RPMI7951 (cell line): ENCODE measurements at places on chromosomes 7 and 10. TPM values are rescaled to one million over a fixed set of nuclear protein-coding genes. Genes with fewer than 3 reads are reported as not detected.
A peak's percentile ranks its signal among the peaks of the same experiment; 100 is the strongest.

DNA sequence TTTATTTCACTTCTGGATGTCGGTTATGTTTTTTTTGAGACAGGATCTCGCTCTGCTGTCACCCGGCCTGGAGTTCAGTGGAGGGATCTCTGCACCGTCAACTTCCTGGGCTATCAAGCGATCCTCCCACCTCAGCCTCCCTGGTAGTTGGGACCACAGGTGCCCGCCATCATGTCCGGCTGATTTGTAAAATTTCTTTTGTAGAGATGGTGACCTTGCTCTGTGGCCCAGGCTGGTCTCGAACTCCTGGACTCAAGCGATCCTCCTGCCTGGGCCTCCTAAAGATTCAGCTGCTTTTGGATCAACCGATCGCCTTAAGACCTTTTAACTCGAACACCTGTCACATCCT lies 606 bp upstream of the RABGEF1 start:
- DNase-seq, result no peak

- DNase-seq, result peak; percentile 93
Observed at GRCh38 chr7:46932676-46933424, 649.1 kb downstream of the TNS3 start.

DNA sequence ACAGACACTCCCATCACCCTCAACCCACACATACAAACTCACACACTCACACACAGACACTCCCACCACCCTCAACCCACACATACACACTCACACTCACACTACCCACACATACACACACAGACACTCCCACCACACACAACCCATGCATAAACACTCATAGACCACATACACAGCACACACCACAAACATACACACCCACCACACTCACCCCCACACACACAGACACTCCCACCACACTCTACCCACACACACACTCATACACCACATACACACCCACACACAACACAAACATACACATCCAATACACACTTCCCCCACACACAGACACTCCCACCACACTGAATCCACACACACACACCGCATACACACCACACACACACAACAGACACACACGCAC lies 521.2 kb downstream of the TCERG1L start:
- DNase-seq, result peak; percentile 2

DNA sequence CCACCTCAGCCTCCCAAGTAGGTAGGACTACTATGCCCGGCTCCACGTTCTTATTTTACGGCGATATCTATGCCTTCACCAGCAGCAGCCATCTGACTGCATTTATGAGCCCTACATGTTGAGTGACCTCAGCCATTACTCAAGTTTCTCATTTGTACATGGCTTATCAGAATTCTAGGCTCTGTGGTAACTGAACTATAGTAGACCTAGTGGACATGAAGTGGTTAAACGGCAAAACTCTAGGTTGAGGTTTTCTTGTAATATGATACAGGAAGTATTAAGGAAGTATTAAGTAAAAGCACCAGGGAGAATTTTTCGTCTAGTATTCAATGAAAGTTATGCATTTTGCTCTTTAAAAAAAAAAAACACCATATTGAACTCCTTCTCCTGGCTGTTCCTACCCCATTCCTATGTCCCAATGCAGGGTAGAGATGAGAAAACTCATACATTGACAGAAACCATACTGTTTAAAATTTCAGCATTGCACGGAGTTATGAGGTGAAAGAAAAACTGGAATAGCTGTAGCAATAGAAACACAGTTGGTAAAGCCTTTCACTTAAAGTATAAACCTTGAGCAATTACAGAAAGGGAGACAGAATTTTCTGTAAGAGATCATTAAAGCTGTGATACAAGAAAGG lies 39.8 kb upstream of the EPC1 start:
- peak; percentile 20 for DNase-seq

The TRIL gene
- total RNA-seq, result 6.4 and 7.1 TPM in 2 replicates

The WIPF3 gene
- not detected in 2 replicates for total RNA-seq

GRCh38 chr10:86419101-86419500 lies 52.5 kb upstream of the GRID1 start:
- DNase-seq, result no peak

The NPFFR1 gene
- total RNA-seq, result not detected in 2 replicates

DNA sequence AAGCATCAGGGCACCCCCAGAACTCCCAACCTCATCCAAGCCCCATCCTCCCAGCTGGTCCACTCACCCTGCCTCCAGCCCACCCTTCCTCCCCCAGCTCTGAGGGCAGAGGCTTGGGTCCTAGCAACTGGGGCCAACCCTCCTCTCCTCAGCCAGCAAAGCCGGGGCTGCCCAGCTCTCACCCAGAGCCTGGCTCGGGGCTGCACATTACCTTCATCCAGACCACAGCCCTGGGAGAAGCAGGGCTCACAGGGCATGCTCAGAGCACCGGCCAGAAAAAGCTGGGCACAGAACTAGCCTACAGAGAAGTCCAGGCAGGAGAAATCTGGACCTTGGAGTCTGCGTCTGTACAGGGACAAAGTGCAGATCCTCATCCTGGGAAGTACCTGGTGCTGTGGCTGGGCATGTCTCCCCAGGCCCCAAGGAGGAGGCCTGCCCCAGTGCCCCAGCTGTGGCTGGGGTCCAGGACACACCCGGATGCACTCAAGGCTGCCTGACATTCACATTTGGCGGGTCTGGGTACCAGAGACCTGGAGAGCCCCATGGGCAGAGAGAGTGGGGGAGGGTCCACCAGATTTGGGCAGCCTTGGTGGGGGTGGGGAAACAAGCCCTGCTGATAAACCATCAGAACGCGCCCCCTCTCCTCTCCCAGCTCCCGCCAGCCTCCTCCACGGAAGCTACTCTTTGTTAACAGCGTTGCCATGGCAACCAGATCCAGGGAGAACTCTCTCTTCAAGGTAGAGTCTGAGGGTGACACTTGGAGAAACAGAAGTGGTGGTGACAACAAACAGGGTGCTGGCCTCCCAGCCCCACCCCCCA lies 5.1 kb downstream of the RASGEF1A start:
- no peak for DNase-seq

DNA sequence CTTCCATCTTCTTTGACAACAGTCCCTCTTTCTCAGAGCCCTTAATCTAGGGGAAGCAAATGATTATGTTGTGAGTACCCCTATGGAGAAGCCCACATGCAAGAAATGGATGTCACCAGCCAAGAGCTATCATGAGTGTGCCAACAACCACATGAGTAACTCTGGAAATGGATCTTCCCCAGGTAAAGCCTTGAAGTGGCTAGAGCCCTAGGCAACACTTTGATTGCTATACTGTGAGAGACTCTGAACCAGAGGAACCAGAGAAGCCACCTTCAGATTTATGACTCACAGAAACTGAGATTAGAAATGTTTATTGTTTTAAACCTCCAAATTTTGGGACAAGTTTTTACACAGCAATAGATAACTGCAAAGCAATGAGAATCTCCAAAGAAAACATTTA lies 60.9 kb upstream of the COL1A2 start:
- peak; percentile 46 for DNase-seq
